ENCODE measurements at places on chromosomes 7 and 10.

GRCh38 chr10:3897156-3897555 is 112.1 kb upstream of the KLF6 start:
- DNase-seq, result no peak

GRCh38 chr10:47195274-47195885 is 104.6 kb upstream of the GDF10 start:
- no peak for DNase-seq

GRCh38 chr10:58557714-58558113 is 45.0 kb downstream of the BICC1 start:
- DNase-seq, result no peak

DNA sequence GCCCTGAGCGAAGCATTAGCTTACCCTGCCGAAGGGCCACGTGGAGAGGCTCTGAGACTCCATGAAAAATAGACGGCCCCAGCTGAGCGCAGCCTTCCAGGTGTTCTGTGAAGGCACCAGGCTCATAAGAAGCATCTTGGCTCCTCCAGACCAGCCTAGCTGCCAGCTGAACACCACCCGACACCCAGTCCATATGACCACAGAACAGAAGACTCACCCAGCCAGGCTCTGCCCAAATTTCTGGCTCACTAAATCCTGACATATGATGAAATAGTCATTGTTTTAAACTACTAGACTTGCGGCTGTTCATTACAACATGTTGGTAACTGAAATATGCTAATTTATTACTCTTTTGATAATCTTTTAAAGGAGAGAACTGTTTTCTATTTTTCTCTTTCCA is 99.5 kb upstream of the ABI1 start:
- DNase-seq, result no peak

DNA sequence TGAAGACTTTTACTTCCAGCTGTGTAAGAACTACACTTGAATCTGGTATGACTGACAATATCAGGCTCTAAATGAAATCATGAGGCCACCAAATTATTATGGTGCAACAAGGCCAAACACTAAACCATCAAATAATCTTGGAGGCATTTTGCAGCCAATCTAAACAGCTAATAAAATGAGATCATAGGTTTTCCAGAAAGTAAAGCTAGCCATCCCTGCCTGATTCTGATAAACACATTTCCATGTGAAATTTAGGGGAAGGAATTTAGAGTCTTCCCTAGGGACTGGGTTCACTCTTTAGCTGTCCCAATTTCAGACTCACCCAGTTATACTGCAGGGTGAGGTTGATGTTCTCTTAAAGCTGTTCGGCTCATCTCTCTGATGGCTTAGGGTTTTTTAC is 190.3 kb upstream of the TMEM196 start:
- DNase-seq, result no peak
